SK-N-SH (cell line): ENCODE measurements at places on chromosomes 3 and 15.

- no peak for DNase-seq
Observed at GRCh38 chr15:29348336-29348914, 78.8 kb upstream of the NSMCE3 start.

DNA sequence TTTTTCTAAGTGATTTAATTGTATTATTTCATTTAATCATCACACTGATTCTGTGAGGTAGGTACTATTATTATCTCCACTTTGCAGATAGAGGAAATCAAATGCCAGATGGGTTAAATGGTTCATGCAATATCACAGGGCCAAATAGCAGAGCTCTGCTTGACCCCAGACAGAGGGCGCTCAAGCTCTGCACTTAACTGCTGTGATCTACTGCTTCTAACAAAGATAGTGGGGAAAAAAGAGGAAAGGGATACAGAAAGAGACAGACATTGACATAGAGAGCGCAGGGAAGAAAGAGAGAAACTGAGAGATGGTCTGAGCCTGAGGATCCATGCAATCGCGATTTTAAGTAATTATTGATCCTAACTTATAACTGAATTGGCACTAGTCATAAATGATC is 279.1 kb upstream of the THRB start:
- DNase-seq: peak; percentile 55

- peak; percentile 15 for DNase-seq
Observed at GRCh38 chr3:114848643-114849350, 298.3 kb downstream of the ZBTB20 start.

- DNase-seq: no peak
Observed at GRCh38 chr3:46734773-46735172, 17.1 kb upstream of the PRSS50 start.

- DNase-seq: no peak
Observed at GRCh38 chr3:130259166-130259874, 86.2 kb upstream of the COL6A5 start.

DNA sequence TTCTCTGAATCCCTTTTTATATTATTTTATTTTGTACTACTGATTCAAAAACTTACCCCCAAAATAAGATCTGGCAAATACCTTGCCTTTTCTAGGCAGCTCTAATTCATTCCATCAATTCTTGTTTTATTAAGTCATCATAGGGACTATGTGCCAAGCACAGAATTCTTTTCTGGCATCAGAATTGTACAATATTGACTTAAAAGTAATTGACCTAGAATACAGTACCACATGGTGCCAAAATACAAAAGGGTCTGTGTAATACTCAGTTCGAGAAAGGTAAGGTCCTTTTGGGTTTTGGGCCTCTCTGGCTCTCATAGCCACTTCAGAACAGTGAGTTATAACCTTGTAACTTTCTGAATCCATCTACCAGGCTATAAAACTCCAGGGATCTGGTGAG is 46.2 kb downstream of the KBTBD8 start:
- DNase-seq: no peak

GRCh38 chr3:106825962-106826605 is 551.2 kb upstream of the CCDC54 start:
- no peak for DNase-seq

GRCh38 chr3:74353039-74353438 is 261.4 kb downstream of the CNTN3 start:
- peak; percentile 15 for DNase-seq

- DNase-seq: no peak
Observed at GRCh38 chr3:187120326-187120725, 19.0 kb downstream of the RPL39L start.
